ENCODE measurements at places on chromosomes 3 and 15.

- DNase-seq = no peak
Measured at GRCh38 chr3:68017069-68017468, 362.7 kb upstream of the SUCLG2 start.

GRCh38 chr3:90010341-90010740 lies 902.9 kb downstream of the EPHA3 start:
- no peak for DNase-seq

GRCh38 chr15:88752951-88753350 lies 50.3 kb upstream of the ACAN start:
- DNase-seq = no peak

- no peak for DNase-seq
Measured at GRCh38 chr3:181210275-181210674, 220.7 kb upstream of the DNAJC19 start.

- no peak for DNase-seq
Measured at GRCh38 chr3:42340466-42340865, 69.9 kb downstream of the LYZL4 start.

DNA sequence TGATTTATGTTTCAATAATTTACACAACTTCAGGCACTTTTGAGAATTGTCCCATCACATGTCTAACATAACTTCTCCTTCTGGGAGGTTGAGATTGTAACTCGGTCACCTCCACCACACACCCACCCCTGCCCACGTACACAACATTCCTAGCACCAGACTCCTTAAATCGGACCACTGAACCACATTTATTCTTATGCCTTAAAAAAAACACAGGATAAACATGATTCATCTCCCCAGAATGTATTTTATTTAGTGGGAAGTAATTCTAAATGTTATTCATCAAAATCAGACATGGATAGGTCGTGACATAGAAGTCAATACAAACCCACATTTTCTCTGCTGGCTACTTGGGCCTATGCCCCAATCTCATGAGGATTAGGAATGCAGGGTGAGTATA lies 3.0 kb downstream of the SNTN start:
- DNase-seq = no peak

GRCh38 chr3:58635371-58636285 lies 30.9 kb downstream of the FAM3D start:
- no peak for DNase-seq

- DNase-seq = peak; percentile 44
Measured at GRCh38 chr15:40906991-40907802, 12.9 kb downstream of the VPS18 start.

- no peak for DNase-seq
Measured at GRCh38 chr3:61030469-61031035, 220.7 kb downstream of the FHIT start.

DNA sequence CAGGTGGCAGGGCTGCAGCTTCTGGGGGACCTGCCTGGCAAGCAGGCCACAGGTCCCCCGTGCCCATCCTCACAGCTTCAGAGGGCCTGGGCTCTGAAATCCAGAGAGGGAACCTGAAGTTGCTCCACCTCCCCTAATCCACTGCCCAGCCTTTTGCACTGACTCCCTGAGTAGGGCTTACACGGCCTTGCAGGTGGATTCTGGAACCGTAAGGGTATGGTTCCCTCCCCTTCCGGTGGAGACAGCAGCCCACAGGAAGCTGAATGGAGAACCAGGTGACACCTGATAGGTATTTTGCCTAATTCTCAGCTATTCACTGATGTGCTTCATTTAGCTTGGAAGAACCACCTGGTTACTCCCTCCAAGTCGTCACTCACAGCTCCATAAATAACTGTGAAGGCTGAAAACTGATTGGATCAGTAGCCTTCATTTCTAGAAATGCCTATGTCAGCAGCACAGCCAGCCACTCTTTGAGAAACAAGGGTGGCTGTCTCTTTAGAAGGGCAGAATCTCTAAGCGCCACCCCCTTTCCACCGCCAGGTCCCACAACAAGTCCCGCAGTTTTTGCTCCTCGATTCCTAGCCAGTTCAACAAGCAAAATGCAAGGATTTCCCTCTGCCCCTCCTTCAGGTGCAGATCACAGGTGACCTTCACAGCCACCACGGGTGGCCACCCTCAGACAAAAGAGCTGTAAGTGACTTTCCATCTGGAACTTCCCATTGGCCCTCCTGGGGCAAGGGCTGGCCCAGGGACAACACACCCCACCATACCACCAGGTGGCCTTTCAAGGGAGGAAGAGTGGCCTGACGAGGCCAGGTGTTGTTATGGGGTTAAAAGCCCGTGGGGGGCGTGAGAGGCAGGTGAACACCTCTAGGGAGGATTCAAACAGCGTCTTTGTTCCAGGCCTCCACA lies 112.9 kb downstream of the SEC22A start:
- no peak for DNase-seq

DNA sequence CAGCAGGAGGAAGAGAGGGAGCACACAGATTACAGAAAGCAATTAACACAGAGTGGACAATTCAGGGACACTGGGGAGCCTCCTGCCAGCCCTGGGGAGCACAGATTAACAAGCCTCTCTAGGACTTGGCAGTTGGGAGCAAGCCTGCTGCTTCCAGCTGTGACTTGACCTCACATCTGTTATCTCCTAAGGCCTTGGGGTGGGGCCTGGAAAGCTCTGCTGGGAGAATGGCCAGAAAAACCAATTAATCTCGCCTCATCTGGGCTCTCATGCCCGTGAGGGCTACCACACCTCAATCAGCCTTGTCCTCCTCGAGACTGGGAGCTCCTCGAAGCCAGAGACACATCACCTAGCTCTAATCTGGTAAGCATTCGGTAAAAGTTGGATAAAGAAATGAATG lies 39.1 kb downstream of the SEMA5B start:
- DNase-seq = no peak

GRCh38 chr3:141379250-141379966 lies 11.1 kb downstream of the ZBTB38 start:
- DNase-seq = no peak

- no peak for DNase-seq
Measured at GRCh38 chr15:59696332-59696731, 7.2 kb upstream of the BNIP2 start.

- DNase-seq = no peak
Measured at GRCh38 chr3:108485146-108485545, 25.2 kb downstream of the MYH15 start.

DNA sequence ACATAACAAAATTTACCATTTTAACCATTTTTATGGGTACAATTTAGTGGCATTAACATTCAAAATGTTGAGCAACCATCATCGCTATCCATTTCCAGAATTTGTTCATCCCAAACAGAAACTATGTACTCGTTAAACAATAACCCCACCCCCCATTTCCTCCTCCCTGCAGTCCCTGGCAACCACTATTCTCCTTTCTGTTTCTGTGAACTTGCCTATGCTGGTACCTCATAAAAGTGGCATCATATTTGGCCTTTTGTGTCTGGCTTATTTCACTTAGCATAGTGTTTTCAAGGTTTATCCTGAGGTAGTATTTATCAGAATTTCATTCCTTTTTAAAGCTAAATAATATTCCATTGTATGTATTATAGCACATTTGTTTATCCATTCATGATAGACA lies 32.4 kb downstream of the C3orf80 start:
- no peak for DNase-seq

GRCh38 chr3:184379358-184380184 lies at the start of gene CHRD:
Gene CHRD (plus strand): TSS chr3:184380054. CDS start chr3:184380319, 265 bp downstream.
- no peak for DNase-seq

GRCh38 chr3:138125548-138126221 lies 6.5 kb downstream of the A4GNT start:
- DNase-seq = no peak

GRCh38 chr3:49498239-49498638 lies 28.2 kb downstream of the DAG1 start:
- DNase-seq = no peak

GRCh38 chr3:145124900-145125678 lies 1035.9 kb downstream of the PLOD2 start:
- DNase-seq = no peak

GRCh38 chr3:120496278-120497002 lies 45.6 kb upstream of the FSTL1 start:
- no peak for DNase-seq

- DNase-seq = no peak
Measured at GRCh38 chr3:131712662-131713061, 209.9 kb upstream of the MRPL3 start.

DNA sequence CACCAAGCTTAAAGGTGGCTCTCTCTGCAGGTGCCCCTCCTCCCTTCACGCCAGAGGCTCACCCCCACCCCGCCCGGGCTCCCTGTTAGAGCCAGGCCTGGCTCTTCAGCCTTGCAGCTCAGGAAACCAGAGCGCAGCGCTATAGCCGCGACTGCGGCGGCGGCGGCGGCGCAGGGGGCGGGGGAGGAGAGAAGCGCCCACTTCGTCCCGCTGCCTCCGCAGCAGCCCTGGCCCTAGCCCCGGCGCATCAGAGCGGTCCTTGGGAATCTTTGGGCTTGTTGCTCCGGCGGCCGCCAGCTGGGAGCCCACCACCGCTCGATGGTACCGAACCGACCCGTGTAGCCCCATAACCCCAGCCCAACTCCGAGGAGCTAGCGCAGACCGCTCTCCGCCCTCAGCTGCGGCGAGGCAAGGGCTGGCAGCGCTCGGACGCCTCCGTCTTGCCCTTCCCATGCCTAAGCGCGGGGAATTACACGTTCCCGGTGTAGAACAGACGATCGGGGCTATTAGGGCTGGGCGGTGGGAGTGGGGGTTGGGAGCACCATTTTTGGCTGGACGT lies 1.2 kb downstream of the RASGRF1 start:
- DNase-seq = peak; percentile 17

DNA sequence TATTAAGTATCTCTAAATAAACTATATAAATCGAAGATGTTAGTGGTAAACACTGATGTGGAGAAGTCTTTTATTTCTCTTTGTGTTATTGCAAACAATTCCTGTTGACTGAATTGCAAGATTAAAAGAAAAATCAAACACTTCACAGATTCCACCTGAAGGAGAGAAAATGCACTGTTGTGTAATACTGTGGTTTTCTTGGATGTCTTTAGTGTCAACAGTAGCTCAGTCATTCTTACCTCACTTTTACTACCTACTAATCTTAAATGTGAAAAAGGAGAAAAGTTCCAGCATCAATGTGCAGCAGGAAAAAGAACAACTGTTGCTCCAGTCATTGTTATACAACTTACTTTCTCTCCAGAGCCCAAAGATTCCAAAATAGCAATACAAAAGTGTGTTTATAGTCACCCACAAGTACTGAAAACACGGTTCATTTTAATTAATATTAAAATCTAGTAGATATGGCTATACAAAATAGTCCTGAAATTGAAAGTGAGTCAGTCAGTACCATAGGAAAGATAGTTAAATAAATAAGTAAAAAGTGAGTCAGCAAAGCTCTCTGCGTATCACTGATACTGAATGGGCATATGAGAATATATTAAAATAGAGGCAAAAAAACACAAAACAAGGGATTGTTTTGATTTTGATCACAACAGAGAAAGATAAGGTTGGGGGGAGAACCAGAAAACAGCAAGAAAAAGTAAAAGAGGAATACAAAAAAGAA lies 90.5 kb upstream of the CSPG5 start:
- DNase-seq = no peak

DNA sequence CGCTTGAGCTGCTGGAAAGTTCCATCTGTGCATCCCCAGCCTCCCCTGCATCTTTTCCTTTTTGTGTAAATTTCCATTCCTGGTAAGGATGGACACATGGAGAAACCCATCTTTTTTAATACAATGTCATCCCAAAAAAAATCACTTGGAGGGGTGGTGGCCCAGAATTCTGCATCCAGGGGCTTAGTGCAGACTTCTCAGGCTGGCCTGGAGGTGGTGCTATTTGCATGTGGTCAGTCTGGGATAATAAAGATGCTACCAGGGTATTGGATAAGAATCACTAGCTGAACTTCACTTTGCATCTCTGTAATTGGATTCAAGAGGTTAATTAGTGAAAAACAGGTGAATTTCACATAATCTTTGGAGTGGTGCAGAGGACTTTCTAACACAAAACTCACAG lies 1.8 kb upstream of the ZSCAN2 start:
- no peak for DNase-seq

DNA sequence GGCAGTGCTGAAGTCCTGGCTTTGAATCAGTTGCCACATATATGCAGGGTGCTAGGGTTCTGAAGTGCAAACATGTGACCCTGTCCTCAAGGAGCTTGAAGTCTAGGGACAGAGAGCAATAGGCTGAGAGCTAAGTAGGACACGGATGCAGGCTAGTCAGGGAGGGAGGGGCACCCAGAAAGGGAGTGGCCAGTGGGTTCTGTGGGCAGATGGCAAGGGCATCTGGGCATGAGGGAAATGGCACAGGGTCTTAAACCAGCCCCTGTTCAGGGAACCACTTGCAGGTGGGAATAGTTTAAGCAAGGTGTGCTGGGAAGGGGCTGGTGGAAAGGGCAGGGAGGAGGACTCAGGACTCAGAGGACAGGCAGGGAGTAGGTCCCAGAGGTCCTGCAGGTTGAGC lies 46.4 kb upstream of the EPHB1 start:
- DNase-seq = no peak

DNA sequence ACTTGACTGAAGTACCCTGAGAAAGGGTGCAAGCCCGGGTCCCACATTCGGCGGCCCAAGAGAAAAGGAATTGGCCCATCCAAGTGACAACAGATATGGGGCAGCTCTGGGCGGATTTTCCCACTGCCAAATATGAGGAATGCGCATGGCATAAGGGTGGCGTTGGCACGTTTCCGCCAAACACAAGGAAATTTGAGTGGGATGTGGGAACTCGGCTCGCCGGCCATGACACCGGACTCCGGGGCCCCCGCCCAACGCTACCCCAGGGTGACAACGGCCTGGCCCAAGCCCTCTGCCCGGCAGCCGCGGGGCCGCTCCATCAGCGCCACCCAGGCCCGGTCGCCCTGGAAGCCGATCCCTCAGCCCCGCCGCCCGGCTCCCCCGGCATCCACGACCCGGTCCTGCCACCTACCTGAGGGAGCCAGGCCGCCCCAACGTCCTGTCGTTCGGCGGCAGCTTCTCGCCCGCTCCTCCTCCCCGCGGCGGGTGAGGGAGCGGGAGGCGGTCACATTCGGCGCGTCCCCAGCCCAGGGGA lies 449 bp downstream of the RAF1 start:
- DNase-seq = no peak

GRCh38 chr15:65930134-65930533 lies 60.8 kb downstream of the RAB11A start:
- DNase-seq = no peak

DNA sequence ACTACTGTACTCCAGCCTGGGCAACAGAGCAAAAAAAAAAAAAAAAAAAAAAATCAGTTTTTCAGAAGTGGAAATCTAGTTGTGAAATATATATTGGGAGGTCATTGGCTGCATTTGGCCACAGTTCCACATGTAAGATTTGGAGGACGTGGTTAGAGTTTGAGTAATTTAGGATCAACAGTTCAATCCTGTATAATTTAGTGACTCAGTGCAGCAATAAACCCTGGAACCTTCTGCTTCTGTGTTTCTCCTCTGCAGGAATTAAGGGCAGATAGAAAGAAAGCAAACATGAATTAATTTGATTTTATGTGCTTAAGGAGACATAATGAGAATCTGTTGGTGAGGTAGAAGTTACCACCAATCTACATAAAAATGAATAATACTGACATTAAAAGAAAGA lies 347.0 kb downstream of the PTPRG start:
- no peak for DNase-seq

Measured in caudate nucleus (tissue), 63 donors.